ENCODE measurements at places on chromosomes 16 and 17. TPM values are rescaled to one million over a fixed set of nuclear protein-coding genes. Genes with fewer than 3 reads are reported as not detected.

DNA sequence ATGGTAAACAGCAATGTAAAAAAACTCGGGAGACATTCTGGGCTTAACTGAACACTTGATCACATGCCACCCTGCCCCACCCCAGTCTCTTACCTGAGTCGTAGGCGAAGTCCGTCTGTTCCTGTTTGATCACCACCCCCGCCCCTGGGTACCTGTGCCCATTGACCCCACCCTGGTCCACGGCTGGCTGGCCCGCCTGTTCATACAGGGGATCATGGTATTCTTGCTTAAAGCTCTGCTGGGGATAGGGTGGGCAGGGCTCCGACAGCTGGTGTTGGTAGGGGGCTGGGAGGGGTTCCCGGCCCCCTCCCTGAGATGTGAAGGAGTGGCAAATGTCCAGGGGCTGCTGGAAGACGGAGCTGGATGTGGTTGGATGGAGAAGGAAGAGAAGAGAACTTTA is 13.6 kb downstream of the ETV4 start:
- H3K36me3 ChIP-seq = no peaks in the 10 kb centered on the region
- H3K27me3 ChIP-seq = no peaks in the 10 kb centered on the region
- H3K27ac ChIP-seq = no peak overlapping the region
- peaks cover 10% of the 10 kb centered on the region for H3K4me1 ChIP-seq
- no peak overlapping the region for H3K4me3 ChIP-seq
- DNase-seq = no peak

- H3K27me3 ChIP-seq = no peaks in the 10 kb centered on the region
- no peaks in the 10 kb centered on the region for H3K36me3 ChIP-seq
- H3K4me1 ChIP-seq = no peaks in the 10 kb centered on the region
- DNase-seq = no peak
- H3K27ac ChIP-seq = no peak overlapping the region
- H3K4me3 ChIP-seq = no peak overlapping the region
These were observed 3.3 kb downstream of the SYNRG start for GRCh38 chr17:37605813-37606505.

DNA sequence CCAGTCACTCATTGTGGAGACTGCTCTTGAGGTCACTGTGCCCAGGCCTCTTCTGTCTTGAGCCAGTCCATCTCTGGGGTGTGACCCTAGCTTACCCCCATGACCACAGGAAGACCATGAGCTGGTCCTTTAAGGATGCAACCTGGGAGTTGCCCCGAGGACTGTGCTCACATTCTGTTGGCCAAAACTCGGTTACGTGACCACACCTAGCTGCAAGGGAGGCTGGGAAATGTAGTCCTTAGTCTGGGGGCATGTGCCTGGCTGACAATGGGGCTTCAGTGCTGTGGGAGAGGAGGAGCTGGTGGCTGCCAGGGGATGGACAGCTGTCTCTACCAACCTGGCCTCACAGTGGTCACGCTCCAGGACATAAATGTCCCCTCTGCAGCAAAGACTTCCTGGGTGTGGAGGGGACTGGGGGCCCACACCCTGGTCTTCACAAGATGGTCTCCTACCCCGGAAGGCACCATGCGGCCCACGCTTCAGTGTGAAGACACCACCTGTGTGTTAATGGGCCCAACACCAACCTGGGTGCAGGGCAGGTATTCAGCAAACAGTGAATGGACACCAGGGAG is 55.4 kb downstream of the JPH3 start:
- DNase-seq = no peak
- no peaks in the 10 kb centered on the region for H3K36me3 ChIP-seq
- no peak overlapping the region for H3K4me3 ChIP-seq
- H3K27me3 ChIP-seq = no peaks in the 10 kb centered on the region
- H3K27ac ChIP-seq = no peak overlapping the region

Gene WFIKKN1
- total RNA-seq = not detected

DNA sequence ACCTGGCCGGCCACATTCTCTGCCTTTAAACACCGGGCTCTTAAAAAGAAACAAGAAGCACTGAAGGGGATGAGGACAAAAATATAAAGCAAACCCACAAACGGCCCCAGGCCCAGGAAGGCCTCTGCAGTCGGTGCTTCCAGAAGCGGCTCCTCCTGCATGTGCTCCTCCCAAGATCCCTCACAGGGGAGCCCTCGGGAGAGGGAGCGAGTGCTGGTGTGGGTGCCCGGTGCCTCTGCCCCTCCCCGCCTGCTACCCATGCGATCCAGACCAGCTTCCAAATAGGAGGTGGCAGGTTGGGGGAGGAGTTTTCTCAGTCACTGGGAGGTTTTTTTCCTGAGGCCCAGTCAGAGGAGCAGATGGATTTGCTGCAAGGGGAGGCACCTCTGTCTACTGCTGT is 15.8 kb downstream of the KDM8 start:
- no peaks in the 10 kb centered on the region for H3K27me3 ChIP-seq
- no peak for DNase-seq
- H3K27ac ChIP-seq = no peak overlapping the region
- peaks cover 7% of the 10 kb centered on the region for H3K36me3 ChIP-seq
- no peak overlapping the region for H3K4me3 ChIP-seq

Gene CHRNE
- not detected for total RNA-seq

GRCh38 chr17:81564778-81565177 is 12.6 kb upstream of the FAAP100 start:
- peaks cover 31% of the 10 kb centered on the region for H3K4me1 ChIP-seq
- peak overlapping the region; percentile 27 for H3K4me3 ChIP-seq
- H3K36me3 ChIP-seq = peaks cover 43% of the 10 kb centered on the region
- no peaks in the 10 kb centered on the region for H3K27me3 ChIP-seq
- H3K27ac ChIP-seq = peak overlapping the region; percentile 93

Gene G6PC1
- not detected for total RNA-seq
